ENCODE measurements at places on chromosomes 13 and 19.
A peak's percentile ranks its signal among the peaks of the same experiment; 100 is the strongest.

DNA sequence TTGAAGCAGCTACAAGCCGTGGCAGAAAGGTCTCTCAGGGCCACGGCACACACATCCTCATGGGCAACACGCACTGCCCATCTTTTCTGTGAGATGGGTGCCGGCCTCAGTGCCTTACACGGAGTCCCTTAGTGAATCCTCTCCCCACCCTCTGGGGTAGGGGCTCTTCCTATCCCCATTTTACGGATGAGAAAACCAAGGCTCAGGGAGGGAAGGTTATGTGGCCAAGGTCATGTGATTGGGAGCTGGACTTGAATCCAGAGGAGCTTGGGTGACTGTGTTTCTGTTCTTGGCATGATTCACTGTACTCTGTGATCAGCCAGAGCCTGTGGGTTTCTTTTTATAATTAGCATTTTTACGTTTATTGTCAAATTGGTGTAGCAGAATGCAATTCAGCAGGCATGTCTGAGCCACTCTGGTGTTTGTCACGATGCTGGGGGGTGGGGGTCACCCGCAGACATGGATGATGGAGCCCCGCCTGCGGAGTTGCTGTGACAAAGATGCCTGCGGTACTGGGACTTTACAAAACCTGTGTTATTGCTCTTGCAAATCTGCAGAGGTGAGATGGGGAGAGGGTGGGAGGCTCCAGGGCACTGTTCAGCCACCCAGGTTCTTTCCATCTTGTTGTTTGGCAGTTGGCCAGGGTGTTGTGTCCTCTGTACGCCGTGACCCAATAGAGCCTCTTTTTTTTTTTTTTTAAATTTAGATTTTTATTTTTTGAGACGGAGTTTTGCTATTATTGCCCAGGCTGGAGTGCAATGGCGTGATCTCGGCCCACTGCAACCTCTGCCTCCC is 4.5 kb downstream of the SCN1B start:
- DNase-seq, result no peak

- no peak for DNase-seq
These were observed 9.8 kb upstream of the USPL1 start for GRCh38 chr13:30607908-30608307.

DNA sequence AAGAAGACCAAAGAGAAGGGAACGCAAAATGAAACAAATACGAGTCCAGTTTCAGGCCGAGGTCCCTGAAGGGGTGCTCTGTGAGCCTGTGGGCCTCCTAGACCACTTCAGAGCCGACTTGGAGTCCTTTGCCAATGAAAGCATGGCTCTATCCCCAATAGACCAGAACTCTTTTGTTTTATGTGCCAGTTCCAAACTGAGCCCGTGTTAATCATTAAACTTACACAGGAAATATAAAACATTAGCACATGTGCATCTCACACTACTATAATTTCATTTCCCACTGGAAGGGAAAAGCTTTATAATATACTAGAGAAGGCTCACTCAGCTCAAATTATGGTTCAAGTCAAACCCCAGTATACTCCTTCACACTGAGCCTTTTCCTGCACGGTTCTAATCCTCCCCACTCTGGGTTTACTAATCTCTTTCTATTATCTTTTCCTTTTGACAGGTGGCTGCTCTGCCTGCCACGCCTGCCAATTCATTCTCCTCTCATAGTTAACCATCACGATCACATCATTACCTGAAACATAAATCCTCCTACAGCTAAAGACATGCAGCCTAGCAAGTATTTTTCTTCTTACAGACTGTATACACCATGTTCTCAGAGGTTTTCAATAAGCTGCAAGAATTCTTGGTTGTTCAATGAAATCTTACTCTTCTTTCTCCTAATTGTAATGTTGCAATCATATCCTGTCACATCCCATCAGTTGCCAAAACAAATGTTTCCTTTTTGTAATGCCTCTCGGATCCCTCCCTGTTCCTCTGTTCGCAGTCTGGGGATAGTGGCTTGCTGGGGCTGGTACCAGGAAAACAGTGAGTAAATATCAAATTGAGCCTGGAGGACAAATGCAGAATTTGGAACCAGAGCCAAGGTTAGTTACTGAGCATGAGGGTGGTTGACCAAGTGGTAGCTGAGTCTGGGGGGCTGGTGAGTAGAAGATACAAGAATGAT is 18.8 kb upstream of the WASF3 start:
- DNase-seq, result no peak

- DNase-seq, result no peak
These were observed 147.6 kb upstream of the RXFP2 start for GRCh38 chr13:31591642-31592233.

DNA sequence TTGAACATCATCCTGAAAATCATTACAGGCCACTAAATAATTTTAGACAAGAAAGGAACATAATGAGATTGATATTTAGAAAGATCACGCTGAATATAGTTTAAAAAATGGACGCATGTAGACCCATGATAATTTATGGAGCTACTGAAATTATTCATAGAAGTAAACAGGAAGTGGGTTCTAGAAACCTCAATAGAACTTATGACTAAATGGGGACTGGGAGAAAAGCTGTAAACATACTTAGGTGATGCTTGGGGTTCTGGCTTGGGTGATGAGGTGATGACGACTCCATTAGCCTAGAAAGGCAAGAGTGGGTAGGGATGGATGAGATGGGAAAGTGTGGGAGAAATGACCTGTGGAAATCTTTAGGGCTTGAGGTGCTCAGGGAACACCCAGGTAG is 484.0 kb downstream of the MYO16 start:
- no peak for DNase-seq

- DNase-seq, result no peak
These were observed 26.9 kb upstream of the RNF17 start for GRCh38 chr13:24737042-24737441.

DNA sequence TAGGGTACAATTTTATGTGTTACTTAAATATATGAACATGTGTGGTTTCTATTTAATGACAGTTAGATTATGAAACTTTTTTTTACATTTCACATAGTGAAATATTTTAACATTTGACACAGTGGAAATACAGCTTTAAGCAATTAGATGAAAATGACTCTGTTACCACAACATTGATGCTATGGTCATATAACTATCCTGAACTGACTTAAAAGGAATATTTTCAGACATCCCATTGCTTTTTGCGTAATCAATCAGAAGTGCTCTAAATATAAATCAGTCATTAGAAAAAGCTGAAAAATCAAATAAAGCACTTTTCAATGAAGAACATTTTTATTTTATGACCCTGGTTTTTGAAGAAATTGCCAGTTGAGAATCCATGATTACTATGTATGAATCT is 80.3 kb downstream of the UFM1 start:
- DNase-seq, result no peak

DNA sequence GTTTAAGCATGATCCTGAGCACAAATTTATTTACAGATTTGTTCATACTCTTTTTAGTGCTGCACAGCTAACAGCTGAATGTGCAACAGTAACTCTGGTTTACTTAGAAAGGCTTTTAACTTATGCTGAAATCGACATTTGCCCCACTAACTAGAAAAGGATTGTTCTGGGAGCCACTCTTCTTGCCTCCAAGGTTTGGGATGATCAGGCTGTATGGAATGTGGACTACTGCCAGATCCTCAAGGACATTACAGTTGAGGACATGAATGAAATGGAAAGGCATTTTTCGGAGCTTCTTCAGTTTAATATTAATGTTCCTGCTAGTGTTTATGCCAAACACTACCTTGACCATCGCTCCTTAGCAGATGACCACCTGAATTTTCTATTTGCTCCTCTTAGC is 16.0 kb downstream of the ZNF100 start:
- DNase-seq, result peak; percentile 58

DNA sequence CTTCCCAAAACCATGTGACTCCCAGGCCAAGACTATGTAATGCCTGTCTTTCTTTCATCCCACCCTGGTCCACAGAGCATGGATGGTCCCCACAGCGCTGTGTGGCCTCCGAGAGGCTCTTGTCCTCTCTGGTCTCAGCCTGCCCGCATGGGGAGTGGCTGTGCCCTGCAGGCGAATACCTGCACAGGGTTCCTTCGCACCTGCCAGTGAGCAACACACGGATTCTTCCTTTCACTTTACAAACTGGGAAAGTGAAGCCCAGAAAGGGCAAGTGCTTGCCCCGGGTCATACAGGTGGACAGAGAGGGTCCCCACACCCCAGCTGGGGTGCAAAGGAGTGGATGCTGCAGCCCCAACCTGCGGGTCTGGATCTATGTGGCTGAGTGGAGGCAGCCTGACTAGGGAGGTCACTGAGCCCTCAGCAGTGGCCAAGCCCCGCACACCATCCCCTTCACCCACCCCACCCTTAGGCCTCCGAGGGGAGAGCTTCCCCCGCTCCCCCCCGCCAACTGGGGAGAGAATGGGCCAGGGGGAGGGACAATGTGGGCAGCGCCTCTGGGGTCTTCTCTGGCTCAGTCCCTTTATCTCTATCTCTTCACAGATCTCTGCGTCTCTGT is 747 bp upstream of the MARK4 start:
- no peak for DNase-seq

DNA sequence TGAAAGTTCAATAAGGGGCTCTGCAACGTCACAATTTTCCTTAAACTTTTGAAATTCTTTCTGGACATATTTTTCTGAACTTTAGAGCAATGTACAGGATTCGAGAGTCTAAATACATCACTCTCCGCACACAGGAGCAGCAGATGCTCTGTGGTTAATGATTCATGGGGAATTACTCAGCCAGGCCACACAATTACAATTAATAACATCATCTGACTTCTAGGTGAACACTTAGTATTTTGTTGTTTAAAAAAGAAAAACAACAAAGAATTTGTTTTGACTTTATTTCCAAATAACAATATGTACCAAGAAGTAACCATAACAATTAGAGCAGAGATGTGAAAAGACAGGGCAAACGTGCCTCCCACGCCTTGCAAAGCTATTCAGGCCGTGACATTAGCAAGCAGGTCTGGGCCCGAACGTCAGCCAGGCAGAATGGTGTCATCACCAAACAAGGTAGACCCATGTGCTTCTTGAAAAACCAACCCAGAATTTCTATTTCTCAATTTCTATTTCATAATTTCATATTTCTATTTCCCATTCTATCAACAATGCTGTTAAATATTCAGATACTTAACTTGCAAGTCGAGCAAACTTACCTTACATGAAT is 236.3 kb downstream of the COL4A1 start:
- peak; percentile 60 for DNase-seq

Measured in HFFc6 (cell line).